Activated naive CD8-positive, alpha-beta T cell treated with anti-CD3 and anti-CD28 coated beads, Interleukin-2, amount 10 ng/mL, durations not matched to agents 7 days and 5 days (primary cell): ENCODE measurements at places on chromosomes 16 and 17. TPM values are rescaled to one million over a fixed set of nuclear protein-coding genes. Genes with fewer than 3 reads are reported as not detected.
A peak's percentile ranks its signal among the peaks of the same experiment; 100 is the strongest.

GRCh38 chr17:73641826-73642600 is 2.2 kb downstream of the SDK2 start:
- peaks cover 5% of the 10 kb centered on the region for H3K36me3 ChIP-seq
- peak overlapping the region; percentile 54 for H3K27ac ChIP-seq
- peak overlapping the region; percentile 87 for H3K4me3 ChIP-seq
- peak; percentile 40 for DNase-seq
- H3K27me3 ChIP-seq = peaks cover 27% of the 10 kb centered on the region

DNA sequence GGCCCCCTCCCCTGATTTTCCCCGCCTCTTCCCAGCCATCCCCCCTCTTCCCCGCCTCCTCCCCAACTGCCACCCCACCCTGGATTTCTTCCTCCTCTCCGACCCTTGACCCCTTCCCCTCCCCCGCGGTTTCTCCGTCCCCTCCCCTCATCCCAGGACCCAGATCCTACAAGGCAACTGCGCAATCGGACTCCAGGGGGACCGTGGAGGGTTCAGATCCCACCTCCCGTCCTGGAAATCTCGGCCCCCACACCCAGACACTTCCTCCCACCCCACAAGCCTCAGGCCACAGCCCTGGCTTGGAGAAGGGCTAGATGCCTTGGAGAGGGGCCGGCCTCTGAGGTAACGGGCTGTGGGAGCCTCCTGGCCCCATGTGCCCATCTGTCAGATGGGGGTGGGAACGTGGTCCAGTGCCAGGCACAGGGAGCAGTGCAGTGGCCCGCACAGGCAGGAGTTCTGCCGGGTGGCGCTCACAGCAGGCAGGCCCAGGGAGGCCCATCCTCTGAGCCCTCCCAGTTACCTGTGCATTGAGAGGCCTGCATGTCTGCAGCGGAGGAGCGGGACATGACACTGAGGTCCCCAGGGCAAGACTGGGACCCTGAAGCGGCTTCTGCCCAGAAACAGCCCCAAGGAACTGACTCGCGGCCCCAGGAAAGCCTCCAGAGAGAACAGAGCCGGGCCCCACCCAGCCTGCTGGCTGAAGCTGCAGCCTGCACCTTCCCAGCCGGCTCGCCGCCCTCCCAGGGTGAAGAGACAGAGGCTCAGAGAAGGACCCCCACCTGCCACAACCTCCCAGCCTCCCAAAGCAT is 16.7 kb downstream of the ZNF423 start:
- no peak overlapping the region for H3K27ac ChIP-seq
- DNase-seq = no peak
- no peaks in the 10 kb centered on the region for H3K4me1 ChIP-seq
- H3K36me3 ChIP-seq = no peaks in the 10 kb centered on the region
- H3K4me3 ChIP-seq = no peak overlapping the region

DNA sequence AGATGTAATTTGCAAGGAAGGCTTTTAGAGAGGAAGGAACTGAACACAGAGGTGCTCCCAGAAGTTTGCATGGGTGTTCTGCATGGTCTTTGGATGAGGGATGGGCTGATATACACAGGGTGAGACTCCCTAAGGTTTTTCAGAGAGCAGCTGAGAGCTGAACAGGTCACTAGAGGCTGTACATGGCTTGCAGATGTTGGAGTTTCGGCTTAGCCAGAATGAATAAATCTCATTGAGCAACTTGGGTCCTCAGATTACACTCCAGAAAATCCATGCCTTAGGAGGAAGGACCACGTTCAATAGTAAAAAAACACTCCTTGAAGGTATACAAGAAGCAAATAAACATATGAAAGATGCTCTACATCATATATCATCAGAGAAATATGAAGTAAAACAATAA is 7.5 kb upstream of the ITGB3 start:
- no peaks in the 10 kb centered on the region for H3K36me3 ChIP-seq
- H3K27ac ChIP-seq = no peak overlapping the region
- no peak for DNase-seq
- H3K4me3 ChIP-seq = no peak overlapping the region
- no peaks in the 10 kb centered on the region for H3K4me1 ChIP-seq

- H3K27ac ChIP-seq = no peak overlapping the region
- peaks cover 5% of the 10 kb centered on the region for H3K4me1 ChIP-seq
- no peak for DNase-seq
- H3K27me3 ChIP-seq = no peaks in the 10 kb centered on the region
- H3K4me3 ChIP-seq = no peak overlapping the region
These were observed 14.2 kb downstream of the KIF1C start for GRCh38 chr17:5011928-5012327.

GRCh38 chr17:44878627-44879221 is 20.5 kb downstream of the EFTUD2 start:
- H3K36me3 ChIP-seq = peaks cover 28% of the 10 kb centered on the region
- DNase-seq = no peak
- no peak overlapping the region for H3K4me3 ChIP-seq
- no peak overlapping the region for H3K27ac ChIP-seq
- peaks cover 2% of the 10 kb centered on the region for H3K4me1 ChIP-seq

GRCh38 chr16:29231244-29231643 is 175.3 kb downstream of the NPIPB11 start:
- H3K36me3 ChIP-seq = peaks cover 3% of the 10 kb centered on the region
- DNase-seq = no peak
- H3K27ac ChIP-seq = no peak overlapping the region
- no peaks in the 10 kb centered on the region for H3K27me3 ChIP-seq

- peak overlapping the region; percentile 51 for H3K27ac ChIP-seq
- peaks cover 2% of the 10 kb centered on the region for H3K27me3 ChIP-seq
- peak overlapping the region; percentile 73 for H3K4me3 ChIP-seq
- no peaks in the 10 kb centered on the region for H3K36me3 ChIP-seq
- peak; percentile 76 for DNase-seq
These were observed 1.5 kb upstream of the GSE1 start for GRCh38 chr16:85611444-85612190.

GRCh38 chr17:59330053-59330942 is 1.2 kb upstream of the YPEL2 start:
- no peaks in the 10 kb centered on the region for H3K27me3 ChIP-seq
- peaks cover 43% of the 10 kb centered on the region for H3K4me1 ChIP-seq
- no peak for DNase-seq
- H3K36me3 ChIP-seq = peaks cover 4% of the 10 kb centered on the region
- H3K4me3 ChIP-seq = peak overlapping the region; percentile 68
- H3K27ac ChIP-seq = peak overlapping the region; percentile 92

- no peaks in the 10 kb centered on the region for H3K27me3 ChIP-seq
- DNase-seq = no peak
- H3K4me1 ChIP-seq = peaks cover 4% of the 10 kb centered on the region
- no peaks in the 10 kb centered on the region for H3K36me3 ChIP-seq
These were observed 11.5 kb upstream of the ZG16 start for GRCh38 chr16:29766571-29766970.

- H3K36me3 ChIP-seq = peaks cover 3% of the 10 kb centered on the region
- DNase-seq = no peak
- H3K4me1 ChIP-seq = peaks cover 3% of the 10 kb centered on the region
These were observed 32.4 kb downstream of the WWP2 start for GRCh38 chr16:69794486-69794885.

- no peaks in the 10 kb centered on the region for H3K27me3 ChIP-seq
- no peaks in the 10 kb centered on the region for H3K36me3 ChIP-seq
- peak; percentile 65 for DNase-seq
- H3K4me1 ChIP-seq = peaks cover 13% of the 10 kb centered on the region
- H3K4me3 ChIP-seq = no peak overlapping the region
These were observed 95.0 kb downstream of the PLCG2 start for GRCh38 chr16:81873843-81874752.

GRCh38 chr17:64295146-64295545 is 32.1 kb upstream of the TEX2 start:
- H3K27me3 ChIP-seq = peaks cover 4% of the 10 kb centered on the region
- no peak for DNase-seq
- no peak overlapping the region for H3K4me3 ChIP-seq
- H3K36me3 ChIP-seq = no peaks in the 10 kb centered on the region
- H3K4me1 ChIP-seq = no peaks in the 10 kb centered on the region

DNA sequence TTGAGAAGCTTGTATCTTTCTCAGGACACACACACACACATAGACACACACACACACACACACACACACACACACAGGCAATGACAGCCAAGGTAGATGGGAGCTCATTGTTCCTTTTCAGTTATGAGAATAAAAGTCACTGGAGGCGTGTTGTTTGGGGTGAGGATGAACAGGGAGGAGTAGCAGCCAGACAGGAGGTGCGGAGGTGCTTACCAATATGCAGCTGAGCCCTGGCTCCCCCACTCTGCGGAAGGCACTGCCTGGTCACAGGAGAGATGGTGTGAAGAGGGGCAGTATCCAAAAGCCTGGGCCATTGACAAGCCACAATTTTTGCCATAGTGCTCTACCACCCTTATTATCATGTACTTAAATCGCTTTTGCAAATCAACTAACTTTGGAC is 77.4 kb downstream of the CBLN1 start:
- H3K27me3 ChIP-seq = no peaks in the 10 kb centered on the region
- H3K27ac ChIP-seq = no peak overlapping the region
- no peak for DNase-seq
- H3K4me1 ChIP-seq = no peaks in the 10 kb centered on the region

GRCh38 chr17:47644324-47644723 is 5.4 kb upstream of the KPNB1 start:
- no peaks in the 10 kb centered on the region for H3K27me3 ChIP-seq
- H3K27ac ChIP-seq = no peak overlapping the region
- H3K4me3 ChIP-seq = no peak overlapping the region

- peaks cover 31% of the 10 kb centered on the region for H3K36me3 ChIP-seq
- H3K27me3 ChIP-seq = no peaks in the 10 kb centered on the region
These were observed 800 bp downstream of the COX4I1 start for GRCh38 chr16:85800321-85800669.

DNA sequence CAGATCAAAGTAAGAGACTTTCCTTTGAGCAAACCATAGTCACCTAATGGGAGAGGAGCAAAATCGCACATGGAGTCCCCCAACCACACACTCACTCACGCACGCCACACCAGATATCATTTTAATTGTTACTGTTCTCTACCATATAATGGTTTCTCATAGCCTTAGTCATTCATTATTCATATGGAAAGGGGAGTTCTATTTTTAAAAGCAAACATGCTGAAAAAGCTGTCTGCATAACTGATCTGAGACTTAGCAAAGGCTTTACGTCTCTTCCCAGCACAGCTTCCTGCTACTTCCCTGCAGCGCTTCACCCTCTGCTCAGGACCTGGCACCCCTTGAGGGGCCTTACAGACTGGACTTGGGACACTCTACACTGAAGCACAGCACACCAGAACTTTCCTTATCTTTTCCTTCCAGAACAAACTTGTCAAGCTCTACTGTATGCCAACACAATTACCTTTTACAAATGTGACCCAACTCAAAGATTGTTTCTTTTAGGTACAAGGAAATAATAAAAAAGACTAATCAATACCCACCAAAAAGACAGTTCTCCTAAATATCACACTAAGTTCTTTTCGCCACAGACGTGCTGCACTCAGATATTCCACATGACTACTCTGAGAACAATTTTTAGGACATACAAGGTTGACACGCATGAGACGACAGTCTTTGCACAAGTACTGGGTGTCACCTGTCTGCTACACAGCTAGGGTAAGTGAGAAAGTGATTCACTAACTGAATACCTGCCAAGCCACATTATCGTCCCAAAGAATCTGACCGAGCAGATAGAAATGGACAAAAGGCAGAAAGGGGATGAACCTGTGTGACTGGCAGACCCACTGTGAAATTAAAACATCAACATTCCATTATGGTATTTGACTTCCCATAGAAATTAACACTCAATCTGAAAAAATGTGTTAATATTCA is 21.5 kb downstream of the SRP68 start:
- DNase-seq = no peak
- H3K27me3 ChIP-seq = no peaks in the 10 kb centered on the region
- no peak overlapping the region for H3K27ac ChIP-seq
- H3K36me3 ChIP-seq = peaks cover 19% of the 10 kb centered on the region
- peaks cover 4% of the 10 kb centered on the region for H3K4me1 ChIP-seq

- no peak overlapping the region for H3K27ac ChIP-seq
- peaks cover 14% of the 10 kb centered on the region for H3K4me1 ChIP-seq
- no peaks in the 10 kb centered on the region for H3K36me3 ChIP-seq
- DNase-seq = no peak
- H3K27me3 ChIP-seq = peaks cover 7% of the 10 kb centered on the region
- H3K4me3 ChIP-seq = no peak overlapping the region
These were observed 59.4 kb downstream of the RTN4RL1 start for GRCh38 chr17:1965556-1966273.

- no peaks in the 10 kb centered on the region for H3K27me3 ChIP-seq
- no peak for DNase-seq
- no peak overlapping the region for H3K4me3 ChIP-seq
- peaks cover 18% of the 10 kb centered on the region for H3K4me1 ChIP-seq
- no peak overlapping the region for H3K27ac ChIP-seq
These were observed 12.2 kb downstream of the FBXO31 start for GRCh38 chr16:87371261-87371866.

- no peak overlapping the region for H3K27ac ChIP-seq
- no peaks in the 10 kb centered on the region for H3K36me3 ChIP-seq
- peaks cover 3% of the 10 kb centered on the region for H3K4me1 ChIP-seq
- no peak for DNase-seq
- no peak overlapping the region for H3K4me3 ChIP-seq
- peaks cover 26% of the 10 kb centered on the region for H3K27me3 ChIP-seq
These were observed 1.4 kb upstream of the CHST4 start for GRCh38 chr16:71524566-71525553.

DNA sequence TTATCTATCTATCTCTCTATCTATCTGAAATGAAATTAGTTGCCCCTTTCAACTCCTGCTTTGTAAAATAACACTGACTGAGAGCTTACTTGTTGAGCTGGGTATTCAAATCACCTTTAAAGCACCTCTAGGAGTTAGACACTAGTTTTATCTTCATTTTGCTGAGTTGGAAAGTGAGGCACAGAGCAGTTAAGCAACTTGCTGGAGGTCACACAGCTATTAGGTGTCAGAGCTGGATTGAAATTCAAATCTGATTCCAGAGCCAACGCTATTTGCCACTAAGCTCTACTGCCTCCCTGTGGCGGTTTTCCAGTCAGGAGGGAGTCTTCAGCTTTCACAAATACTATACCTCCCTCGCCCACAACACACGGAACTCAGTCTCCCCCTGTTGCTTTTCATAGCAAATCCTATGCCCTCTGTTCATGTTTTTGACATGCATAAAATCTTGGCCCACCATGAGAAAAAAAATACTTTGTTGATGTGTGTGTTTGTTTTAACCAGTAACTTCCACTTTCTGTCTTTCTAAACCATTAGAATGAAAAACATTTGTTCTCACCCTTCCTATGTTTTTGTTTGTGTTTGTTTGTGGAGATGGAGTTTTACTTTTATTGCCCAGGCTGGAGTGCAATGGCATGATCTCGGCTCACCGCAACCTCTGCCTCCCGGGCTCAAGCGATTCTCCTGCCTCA is 74.8 kb upstream of the SMURF2 start:
- H3K27ac ChIP-seq = no peak overlapping the region
- H3K4me3 ChIP-seq = no peak overlapping the region
- H3K4me1 ChIP-seq = peaks cover 23% of the 10 kb centered on the region
- peak; percentile 41 for DNase-seq
- no peaks in the 10 kb centered on the region for H3K36me3 ChIP-seq

GRCh38 chr17:40553694-40554534 is 11.4 kb downstream of the CCR7 start:
- peaks cover 59% of the 10 kb centered on the region for H3K36me3 ChIP-seq
- DNase-seq = peak; percentile 54
- peaks cover 84% of the 10 kb centered on the region for H3K4me1 ChIP-seq
- no peaks in the 10 kb centered on the region for H3K27me3 ChIP-seq

- no peaks in the 10 kb centered on the region for H3K4me1 ChIP-seq
- H3K4me3 ChIP-seq = no peak overlapping the region
- no peaks in the 10 kb centered on the region for H3K27me3 ChIP-seq
- H3K27ac ChIP-seq = no peak overlapping the region
- no peak for DNase-seq
These were observed 404.1 kb downstream of the WWOX start for GRCh38 chr16:78503602-78504001.

VASN gene
- 0.20 TPM for total RNA-seq

TUBG1 gene
- total RNA-seq = 55.6 TPM
